ENCODE measurements at places on chromosomes 7 and 10.

- no peak for DNase-seq
Observed at GRCh38 chr10:79430325-79430905, 15.0 kb downstream of the ZCCHC24 start.

- DNase-seq, result no peak
Observed at GRCh38 chr10:82815680-82816079, 940.7 kb downstream of the NRG3 start.

- no peak for DNase-seq
Observed at GRCh38 chr7:41063116-41063515, 639.8 kb downstream of the INHBA start.

DNA sequence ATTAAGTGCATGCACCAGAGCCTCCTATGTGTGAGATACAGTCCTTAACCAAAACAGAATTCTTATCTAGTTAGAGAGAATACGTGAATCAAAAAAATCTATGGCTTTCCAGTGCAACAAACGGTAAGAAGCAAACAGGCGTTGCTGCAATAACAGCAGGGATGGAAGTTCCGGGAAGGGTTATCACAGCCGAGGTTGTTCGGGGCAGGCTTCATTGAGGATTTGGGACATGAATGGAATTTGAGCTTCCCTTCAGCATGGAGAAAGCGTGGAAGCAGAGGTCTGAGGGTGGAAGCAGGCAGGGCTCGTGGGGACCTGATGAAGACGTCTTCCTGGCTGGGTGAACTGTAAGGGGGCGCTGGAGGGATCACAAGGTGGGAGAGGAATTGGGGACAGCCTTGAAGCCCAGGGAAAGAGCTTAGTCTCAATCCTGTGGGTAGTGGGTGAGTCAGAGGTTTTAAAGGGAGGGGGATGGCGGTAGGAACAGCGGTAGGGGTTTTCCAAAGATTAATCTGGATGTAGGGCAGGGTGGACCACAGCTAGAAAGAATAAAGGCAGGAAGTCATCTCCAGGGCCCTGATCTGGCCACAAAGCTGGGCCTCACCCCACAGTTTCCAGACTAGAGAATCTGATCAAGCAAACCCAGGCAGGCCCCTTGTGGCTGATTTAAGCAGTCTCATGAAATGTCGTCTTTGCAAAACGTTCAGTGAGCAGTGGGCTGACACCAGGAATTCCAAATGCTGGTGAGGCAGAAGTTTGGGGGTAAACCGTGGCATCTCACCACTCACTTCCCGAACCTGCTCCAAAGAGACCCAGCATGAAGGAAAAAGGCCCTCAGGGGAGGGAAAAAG is 65.1 kb downstream of the CALML3 start:
- DNase-seq, result no peak

- DNase-seq, result no peak
Observed at GRCh38 chr10:61397175-61397986, 55.8 kb downstream of the TMEM26 start.

GRCh38 chr10:1287487-1287886 is 231.3 kb downstream of the WDR37 start:
- no peak for DNase-seq

DNA sequence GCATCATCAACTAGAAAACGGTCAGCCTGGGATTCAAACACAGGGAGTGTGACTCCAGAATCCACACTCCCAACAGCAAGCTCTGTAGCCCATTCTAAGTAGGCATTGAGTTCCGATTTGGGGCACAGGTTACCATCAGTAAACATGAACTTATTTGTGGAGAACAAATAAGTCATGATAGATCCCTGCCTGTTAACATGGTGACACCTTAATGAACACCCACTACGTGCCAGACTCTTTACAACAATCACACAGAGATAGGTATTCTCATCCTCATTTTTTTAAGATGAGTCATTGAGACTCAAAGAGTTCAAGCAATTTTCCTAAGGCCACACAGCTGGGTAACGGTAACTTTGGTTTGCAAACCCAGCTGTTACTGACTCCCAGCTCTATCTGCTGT is 91.5 kb downstream of the LYZL2 start:
- DNase-seq, result no peak

DNA sequence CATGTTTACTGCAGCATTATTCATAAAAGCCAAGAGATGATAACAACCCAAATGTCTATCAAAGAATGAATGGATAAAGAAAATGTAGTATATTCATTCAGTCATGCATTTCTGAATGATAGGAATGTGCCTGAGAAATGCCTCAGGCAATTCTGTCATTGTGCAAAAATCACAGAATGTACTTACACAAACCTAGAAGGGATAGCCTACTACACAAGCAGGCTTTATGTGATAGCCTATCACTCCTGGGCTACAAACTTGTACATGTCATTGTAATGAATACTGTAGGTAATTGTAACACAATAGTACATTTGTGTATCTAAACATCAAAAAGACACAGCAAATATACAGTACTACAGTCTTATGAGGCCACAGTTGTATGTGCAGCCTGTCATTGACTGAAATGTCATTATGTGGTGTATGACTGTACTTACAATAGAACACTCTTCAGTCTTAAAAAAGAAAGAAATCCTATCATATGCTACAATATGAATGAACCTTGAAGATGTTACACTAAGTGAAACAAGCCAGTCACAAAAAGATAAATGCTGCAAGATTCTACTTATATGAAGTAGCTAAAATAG is 141.8 kb upstream of the GPR22 start:
- no peak for DNase-seq

- no peak for DNase-seq
Observed at GRCh38 chr10:125828311-125828710, 5.0 kb downstream of the BCCIP start.

DNA sequence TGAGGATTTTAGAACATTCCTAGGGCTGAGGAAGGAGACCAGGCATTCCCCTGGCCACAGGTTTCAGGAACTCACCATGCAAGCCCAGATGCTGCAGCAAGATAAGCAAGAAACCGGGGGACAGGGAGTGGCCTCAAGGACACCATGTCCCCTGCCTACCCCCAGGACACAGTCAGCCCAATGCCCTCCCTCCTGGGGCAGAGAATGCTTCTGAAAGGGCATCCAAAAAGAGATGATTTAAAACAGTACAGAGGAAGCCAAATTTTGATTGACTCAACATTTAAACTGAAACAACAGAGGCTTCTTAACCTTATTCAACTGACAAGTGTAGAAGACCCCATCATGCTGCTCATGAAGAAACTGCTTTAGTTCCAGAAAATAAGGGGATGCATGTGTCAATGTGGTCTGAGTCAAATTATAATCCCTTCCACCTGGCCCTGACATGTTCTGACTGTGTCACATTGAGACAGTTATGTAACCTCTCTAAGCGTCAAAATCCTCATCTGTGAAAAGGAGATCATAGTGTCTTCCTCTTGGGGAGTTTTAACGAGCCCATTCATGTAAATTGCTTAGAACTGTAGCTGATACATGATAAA is 60.0 kb downstream of the ICA1 start:
- DNase-seq, result no peak

- DNase-seq, result no peak
Observed at GRCh38 chr7:13009517-13009916, 322.1 kb downstream of the ARL4A start.
